ENCODE measurements at places on chromosomes 7 and 10. TPM values are rescaled to one million over a fixed set of nuclear protein-coding genes. Genes with fewer than 3 reads are reported as not detected.

GRCh38 chr7:96833676-96834453 is 124.2 kb upstream of the SEM1 start:
- H3K27me3 ChIP-seq = peaks cover 56% of the 10 kb centered on the region
- no peak overlapping the region for H3K4me3 ChIP-seq
- DNase-seq = no peak
- no peak overlapping the region for H3K27ac ChIP-seq
- H3K4me1 ChIP-seq = peaks cover 24% of the 10 kb centered on the region

The ERVW-1 gene
- not detected for total RNA-seq

The ZNF365 gene
- total RNA-seq = not detected

GRCh38 chr7:34451923-34452322 is 206.1 kb upstream of the NPSR1 start:
- H3K27ac ChIP-seq = no peak overlapping the region
- DNase-seq = no peak
- no peak overlapping the region for H3K4me3 ChIP-seq

The PDK4 gene
- total RNA-seq = not detected

The AVL9 gene
- 40.8 TPM for total RNA-seq

- DNase-seq = no peak
- no peak overlapping the region for H3K4me3 ChIP-seq
- H3K4me1 ChIP-seq = no peaks in the 10 kb centered on the region
- H3K36me3 ChIP-seq = no peaks in the 10 kb centered on the region
- no peaks in the 10 kb centered on the region for H3K27me3 ChIP-seq
Observed at GRCh38 chr7:46969303-46970130, 612.4 kb downstream of the TNS3 start.

GRCh38 chr7:144384555-144385245 is 18.8 kb downstream of the NOBOX start:
- H3K27ac ChIP-seq = no peak overlapping the region
- H3K27me3 ChIP-seq = no peaks in the 10 kb centered on the region
- peaks cover 7% of the 10 kb centered on the region for H3K4me1 ChIP-seq
- DNase-seq = no peak
- H3K4me3 ChIP-seq = no peak overlapping the region

The FAM25G gene
- total RNA-seq = not detected

- peaks cover 13% of the 10 kb centered on the region for H3K4me1 ChIP-seq
- no peak overlapping the region for H3K4me3 ChIP-seq
- no peaks in the 10 kb centered on the region for H3K27me3 ChIP-seq
- DNase-seq = no peak
- peaks cover 4% of the 10 kb centered on the region for H3K36me3 ChIP-seq
Observed at GRCh38 chr10:96700374-96701099, 19.8 kb downstream of the PIK3AP1 start.

DNA sequence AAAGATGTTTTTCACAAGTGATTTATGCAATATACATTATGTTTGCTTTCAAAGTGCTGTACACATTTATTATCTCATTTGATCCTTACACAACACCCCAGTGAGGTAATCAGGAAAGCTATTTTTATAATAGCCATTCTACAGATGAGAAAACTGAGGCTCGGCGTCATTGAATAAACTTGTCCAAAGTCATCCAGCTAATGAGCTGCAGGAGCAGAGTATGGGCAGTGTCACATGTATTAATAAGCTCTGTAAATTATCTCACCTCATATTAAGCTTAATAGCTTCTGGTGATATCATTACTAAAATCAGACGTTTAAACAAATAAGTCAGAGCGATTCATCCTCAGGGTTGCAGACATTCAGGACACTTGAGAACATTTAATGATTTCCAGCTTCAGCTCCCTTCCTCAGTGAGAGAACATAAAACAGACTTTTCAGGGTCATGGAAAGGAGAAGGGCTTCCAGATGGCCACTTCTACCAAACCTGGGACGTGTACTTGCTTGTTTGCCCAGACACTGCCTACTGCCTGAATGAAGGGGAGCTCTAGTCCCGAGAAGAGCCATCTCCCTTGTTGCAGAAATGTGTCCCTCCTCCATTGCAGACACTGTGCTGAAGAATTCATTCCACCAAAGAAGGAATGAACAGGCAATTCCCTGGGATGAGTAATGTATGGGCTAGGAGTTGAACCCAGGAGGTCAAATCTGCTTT is 20.5 kb upstream of the FZD1 start:
- H3K36me3 ChIP-seq = no peaks in the 10 kb centered on the region
- DNase-seq = no peak
- no peaks in the 10 kb centered on the region for H3K4me1 ChIP-seq
- no peak overlapping the region for H3K4me3 ChIP-seq

DNA sequence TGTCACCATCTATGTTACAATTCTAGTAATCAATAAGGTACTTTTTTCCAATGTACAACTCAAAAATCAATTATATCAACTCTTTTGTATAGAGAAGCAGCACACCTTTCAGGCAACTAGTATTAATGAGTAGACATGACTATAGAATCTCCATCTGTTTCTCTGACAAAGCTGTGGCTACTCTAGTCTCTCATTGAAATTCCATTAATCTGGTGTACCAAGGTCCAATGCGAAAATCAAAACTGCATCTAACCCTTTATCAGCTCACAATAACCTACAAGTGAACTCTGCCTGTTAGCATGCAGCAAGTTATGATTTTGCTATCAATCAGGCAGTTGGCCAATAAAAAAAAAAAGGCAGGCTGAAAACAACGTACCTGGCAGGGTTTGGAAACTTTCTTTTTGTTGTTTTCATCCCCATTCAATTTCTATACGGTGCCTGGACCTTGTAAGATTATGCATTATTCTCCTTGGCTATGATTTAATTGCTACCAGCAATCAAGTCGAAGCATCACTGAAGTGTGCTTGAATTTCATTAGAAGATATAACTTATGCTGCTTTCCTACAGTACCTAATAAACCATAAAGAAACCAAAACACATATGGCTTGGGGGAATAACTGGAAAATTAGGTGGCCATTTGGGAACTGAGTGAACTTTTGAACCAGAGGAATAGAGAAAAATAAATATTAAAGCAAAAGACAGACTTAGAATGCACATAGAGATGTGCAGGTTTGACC is 23.2 kb downstream of the SKAP2 start:
- H3K4me3 ChIP-seq = no peak overlapping the region
- DNase-seq = no peak
- H3K27ac ChIP-seq = no peak overlapping the region

DNA sequence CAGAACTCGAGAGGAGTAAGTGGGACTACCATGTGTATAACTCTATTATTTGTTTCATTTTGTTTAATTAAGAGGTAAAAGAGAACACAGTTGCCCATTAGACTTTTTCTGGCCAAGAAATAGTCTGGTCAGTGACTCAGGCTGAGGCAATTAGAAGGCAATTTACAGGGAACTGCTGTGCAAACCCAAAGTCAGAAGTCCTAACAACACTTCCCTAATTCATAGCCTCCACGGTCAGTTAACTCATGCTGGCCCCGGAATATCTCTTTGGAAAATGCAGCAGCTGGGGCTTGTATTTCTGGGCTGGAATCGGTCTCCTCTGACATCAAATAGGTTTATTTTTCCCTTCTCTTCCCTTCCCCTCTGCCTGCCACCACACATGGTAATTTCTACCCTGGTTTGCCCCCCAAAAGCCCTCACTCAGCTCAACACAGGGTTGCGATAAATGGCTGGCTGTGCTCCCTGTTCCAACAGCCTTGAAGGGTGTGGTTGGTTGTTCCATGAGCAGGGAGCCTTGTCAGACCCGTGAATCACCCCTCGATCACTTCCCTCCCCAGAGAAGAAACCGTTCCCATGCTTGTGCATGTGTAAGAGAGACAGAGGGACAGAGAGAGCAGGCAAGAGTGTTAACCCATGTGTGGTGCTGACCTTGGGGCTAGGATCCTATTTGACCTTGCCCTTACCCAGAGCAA is 5.3 kb downstream of the SH3PXD2A start:
- H3K27me3 ChIP-seq = peaks cover 54% of the 10 kb centered on the region
- DNase-seq = no peak
- no peak overlapping the region for H3K4me3 ChIP-seq
- H3K27ac ChIP-seq = no peak overlapping the region
- no peaks in the 10 kb centered on the region for H3K36me3 ChIP-seq

DNA sequence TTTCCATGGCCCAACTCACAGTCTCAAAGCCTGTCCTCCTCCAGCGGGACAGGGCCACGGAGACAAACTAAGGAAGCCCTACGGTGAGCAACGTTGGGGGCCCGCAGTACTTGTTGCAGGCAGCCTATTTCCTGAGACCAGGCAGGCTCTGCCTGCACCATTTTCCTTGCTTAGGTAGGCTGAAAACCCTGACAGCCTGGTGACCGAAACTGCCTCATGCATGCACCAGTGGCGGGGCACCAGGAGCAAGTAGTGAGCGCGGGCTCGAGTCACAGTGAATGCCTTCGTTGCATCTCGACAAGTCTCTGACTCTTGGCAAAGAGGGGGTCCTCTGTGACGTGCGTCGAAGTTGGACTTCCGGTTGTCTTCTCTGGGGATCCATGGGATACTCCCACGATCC is 23.3 kb upstream of the ZNF273 start:
- H3K36me3 ChIP-seq = no peaks in the 10 kb centered on the region
- H3K27me3 ChIP-seq = peaks cover 7% of the 10 kb centered on the region
- H3K27ac ChIP-seq = no peak overlapping the region
- H3K4me1 ChIP-seq = peaks cover 4% of the 10 kb centered on the region
- H3K4me3 ChIP-seq = no peak overlapping the region

DNA sequence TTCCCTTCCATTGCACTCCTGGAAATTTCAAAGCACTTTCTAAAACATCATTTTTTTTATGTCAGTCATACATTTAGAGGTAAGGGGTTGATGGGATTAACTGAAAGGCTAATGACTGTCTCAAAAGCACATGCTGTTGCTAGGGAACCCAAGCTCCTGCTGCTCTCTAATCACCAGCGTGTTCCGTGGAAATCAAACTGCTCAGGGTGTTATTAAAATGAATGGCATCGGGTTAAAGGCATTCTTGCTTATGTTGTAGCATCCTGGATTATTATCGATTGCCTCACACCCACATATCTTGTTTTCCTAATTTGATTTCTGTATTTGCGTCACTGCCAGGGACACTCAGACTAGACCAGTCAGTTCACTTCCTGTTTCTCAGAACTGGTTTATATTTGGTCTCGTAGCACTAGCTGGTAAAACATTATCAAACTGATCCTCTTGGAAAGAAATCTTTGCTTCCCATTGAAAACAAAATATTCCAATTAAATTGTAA is 216.5 kb upstream of the MKLN1 start:
- peak overlapping the region; percentile 98 for H3K4me3 ChIP-seq
- peaks cover 43% of the 10 kb centered on the region for H3K4me1 ChIP-seq
- DNase-seq = no peak

- H3K27ac ChIP-seq = no peak overlapping the region
- H3K36me3 ChIP-seq = no peaks in the 10 kb centered on the region
- DNase-seq = no peak
Observed at GRCh38 chr7:157703131-157703530, 366.3 kb downstream of the DNAJB6 start.

GRCh38 chr7:156031679-156032478 is 219.6 kb upstream of the SHH start:
- H3K4me1 ChIP-seq = peaks cover 2% of the 10 kb centered on the region
- no peak for DNase-seq
- H3K36me3 ChIP-seq = no peaks in the 10 kb centered on the region
- no peak overlapping the region for H3K27ac ChIP-seq
- H3K27me3 ChIP-seq = peaks cover 3% of the 10 kb centered on the region

GRCh38 chr7:33757050-33757449 is 148.3 kb upstream of the BMPER start:
- no peak overlapping the region for H3K27ac ChIP-seq
- no peak overlapping the region for H3K4me3 ChIP-seq
- DNase-seq = no peak
- H3K4me1 ChIP-seq = no peaks in the 10 kb centered on the region

DNA sequence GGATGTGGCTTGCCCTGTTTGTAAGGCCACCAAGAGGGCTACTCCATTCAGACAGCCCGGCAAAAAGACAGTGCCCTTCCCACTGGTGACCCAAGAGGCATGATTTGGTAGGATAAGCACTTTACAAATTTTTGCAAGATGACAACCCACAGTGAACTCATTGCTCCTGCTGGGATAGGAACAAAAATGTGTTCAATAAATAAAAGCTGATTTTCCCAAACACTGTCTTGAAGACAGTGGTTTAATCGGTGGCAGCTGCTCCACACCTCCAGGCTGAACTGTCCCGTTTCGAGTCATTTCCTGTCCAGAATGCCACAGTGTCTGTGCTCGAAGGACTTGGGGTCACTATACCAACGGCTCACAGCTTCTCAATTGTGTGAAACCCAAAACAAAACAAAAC is 45.1 kb upstream of the NPTX2 start:
- no peak overlapping the region for H3K4me3 ChIP-seq
- H3K36me3 ChIP-seq = no peaks in the 10 kb centered on the region
- no peak overlapping the region for H3K27ac ChIP-seq
- no peak for DNase-seq

DNA sequence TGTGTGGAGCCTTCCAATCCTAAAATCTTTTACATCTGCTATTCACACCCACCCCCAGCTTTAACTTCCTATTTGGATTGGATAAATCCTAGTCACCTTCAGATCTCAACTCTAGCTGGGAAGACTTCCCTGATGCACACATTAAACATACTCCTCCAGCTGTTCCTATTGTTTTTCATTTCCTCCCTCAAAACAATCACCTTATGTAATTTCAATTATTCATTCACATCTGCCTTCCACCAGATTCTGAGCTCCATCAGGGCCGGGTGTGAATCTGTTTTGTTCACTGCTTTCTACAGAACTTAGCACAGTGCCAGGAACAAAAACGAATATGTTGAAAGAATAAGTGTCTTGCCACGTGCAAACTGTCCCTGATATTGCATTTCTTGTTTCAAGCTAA is 497.4 kb downstream of the PLXDC2 start:
- H3K27ac ChIP-seq = no peak overlapping the region
- no peak for DNase-seq
- H3K4me1 ChIP-seq = no peaks in the 10 kb centered on the region
- H3K4me3 ChIP-seq = no peak overlapping the region
- no peaks in the 10 kb centered on the region for H3K27me3 ChIP-seq

DNA sequence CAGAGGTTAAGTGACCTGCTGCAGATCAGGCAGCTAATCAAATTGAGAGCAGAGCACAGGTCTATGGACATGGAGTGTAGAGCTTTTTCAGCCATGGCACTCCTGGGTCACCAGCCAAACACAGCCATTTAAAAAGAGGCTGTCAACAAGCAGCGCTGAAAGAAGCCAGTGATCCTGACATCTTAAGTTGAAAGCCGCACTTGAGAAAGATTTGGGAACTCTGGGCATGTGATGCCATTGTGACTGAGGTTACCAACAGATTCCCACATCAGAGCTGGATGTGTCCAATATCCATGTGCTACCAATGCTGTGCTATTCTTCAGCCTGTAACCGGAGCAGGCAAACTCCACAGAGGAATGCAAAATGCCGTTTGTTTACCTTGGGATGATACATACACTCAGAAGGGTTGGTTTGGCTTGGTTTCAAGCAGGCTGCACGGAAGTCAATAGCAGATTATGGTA is 56.2 kb upstream of the ABLIM1 start:
- DNase-seq = no peak
- peaks cover 41% of the 10 kb centered on the region for H3K27me3 ChIP-seq
- H3K4me1 ChIP-seq = no peaks in the 10 kb centered on the region
- no peak overlapping the region for H3K4me3 ChIP-seq
- no peaks in the 10 kb centered on the region for H3K36me3 ChIP-seq
- H3K27ac ChIP-seq = no peak overlapping the region

The DNTT gene
- total RNA-seq = not detected
